NCI-H146 (cell line): ENCODE measurements at places on chromosomes 2 and 18.

- DNase-seq = no peak
Observed at GRCh38 chr2:14313341-14313740, 319.2 kb upstream of the LRATD1 start.

GRCh38 chr2:134217924-134218323 is 35.9 kb upstream of the MGAT5 start:
- no peak for DNase-seq

- DNase-seq = no peak
Observed at GRCh38 chr2:120662046-120662445, 73.6 kb upstream of the GLI2 start.

GRCh38 chr2:216491793-216492596 is 6.6 kb upstream of the RPL37A start:
- DNase-seq = no peak

- peak; percentile 92 for DNase-seq
Observed at GRCh38 chr18:5197461-5197860, 404 bp upstream of the AKAIN1 start.

- peak; percentile 80 for DNase-seq
Observed at GRCh38 chr2:241609859-241610793, 26.8 kb downstream of the THAP4 start.

DNA sequence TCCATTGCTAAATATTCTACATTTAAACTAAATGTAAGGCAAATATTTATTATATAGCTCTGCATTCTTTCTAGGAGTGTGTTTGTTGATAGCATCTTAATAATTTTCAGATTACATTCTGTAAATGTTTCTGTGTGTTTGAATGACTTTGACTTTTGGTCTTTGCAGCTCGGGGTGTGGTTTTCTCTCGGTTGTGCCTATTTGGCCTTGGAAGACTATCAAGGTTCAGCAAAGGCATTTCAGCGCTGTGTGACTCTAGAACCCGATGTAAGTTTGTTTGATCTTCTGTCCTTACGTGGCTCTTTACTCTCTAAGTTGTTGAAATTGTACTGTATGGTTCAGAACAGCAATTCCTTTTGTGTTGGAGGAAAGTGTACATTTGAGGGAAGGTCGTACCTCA is 149.9 kb downstream of the TTC27 start:
- no peak for DNase-seq

- DNase-seq = no peak
Observed at GRCh38 chr2:127164761-127165538, 55.1 kb downstream of the CYP27C1 start.

DNA sequence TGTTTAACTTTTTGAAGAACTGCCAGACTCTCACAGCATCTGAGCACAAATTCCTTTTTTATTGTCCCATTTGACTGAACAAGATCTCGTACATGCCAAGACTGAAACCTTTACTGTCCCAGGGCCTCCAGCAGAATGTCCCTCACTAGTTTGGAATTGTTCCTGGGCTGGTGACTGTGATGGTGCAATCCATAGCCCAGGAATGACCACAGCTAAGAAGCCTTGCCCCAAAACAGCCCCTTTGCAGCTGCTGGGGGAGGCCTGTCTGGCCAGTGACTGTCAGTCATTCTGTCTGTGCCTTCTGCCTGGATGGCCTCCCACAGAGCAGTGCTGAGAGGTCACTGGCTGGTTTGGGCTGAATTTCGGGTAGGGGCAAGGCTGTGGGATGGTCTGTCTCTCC is 184.5 kb upstream of the MSH6 start:
- no peak for DNase-seq

- no peak for DNase-seq
Observed at GRCh38 chr2:99707592-99707991, 217.8 kb upstream of the REV1 start.

DNA sequence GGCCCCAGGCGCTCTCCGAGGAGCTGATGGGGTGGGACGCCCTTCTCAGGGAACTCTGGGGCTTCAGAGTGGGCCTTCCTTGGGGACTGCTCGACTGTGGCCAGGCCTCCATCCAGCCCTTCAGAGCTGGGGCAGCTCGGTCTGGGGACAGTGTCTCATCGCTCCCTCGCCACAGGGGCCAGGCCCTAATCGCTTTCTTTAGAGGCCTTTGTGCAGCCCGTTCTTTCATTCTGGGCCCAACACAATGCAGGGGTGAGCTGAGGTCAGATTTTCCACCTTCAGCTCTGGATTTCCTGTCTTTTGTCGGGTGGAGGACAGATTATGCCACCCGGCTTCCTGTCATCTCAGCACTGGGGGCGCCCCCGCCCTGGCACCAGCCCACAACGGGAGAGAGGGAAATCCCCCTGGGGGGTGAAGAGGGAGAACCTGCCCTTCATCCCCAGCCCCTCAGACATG is 25.2 kb downstream of the MYCN start:
- DNase-seq = peak; percentile 40

- DNase-seq = no peak
Observed at GRCh38 chr2:12465631-12466135, 251.1 kb upstream of the TRIB2 start.

DNA sequence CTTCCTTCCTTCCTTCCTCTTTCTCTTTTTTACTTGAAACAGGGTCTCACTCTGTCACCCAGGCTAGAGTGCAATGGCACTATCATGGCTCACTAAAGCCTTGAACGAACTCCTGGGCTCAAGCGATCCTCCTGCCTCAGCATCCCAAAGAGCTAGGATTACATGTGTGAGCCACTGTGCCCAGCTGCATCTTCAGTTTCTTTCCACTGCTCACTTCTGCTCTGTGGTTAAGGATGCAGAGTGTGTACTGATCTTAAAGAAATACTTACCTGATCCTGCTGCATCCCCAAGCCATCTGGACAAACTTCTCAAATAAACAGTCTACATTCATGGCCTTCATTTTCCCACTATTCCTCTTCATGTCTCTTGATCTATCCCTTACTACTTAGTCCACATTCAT is 13.0 kb downstream of the DPP4 start:
- DNase-seq = no peak

GRCh38 chr2:9617749-9618148 is 13.0 kb downstream of the YWHAQ start:
- DNase-seq = no peak

DNA sequence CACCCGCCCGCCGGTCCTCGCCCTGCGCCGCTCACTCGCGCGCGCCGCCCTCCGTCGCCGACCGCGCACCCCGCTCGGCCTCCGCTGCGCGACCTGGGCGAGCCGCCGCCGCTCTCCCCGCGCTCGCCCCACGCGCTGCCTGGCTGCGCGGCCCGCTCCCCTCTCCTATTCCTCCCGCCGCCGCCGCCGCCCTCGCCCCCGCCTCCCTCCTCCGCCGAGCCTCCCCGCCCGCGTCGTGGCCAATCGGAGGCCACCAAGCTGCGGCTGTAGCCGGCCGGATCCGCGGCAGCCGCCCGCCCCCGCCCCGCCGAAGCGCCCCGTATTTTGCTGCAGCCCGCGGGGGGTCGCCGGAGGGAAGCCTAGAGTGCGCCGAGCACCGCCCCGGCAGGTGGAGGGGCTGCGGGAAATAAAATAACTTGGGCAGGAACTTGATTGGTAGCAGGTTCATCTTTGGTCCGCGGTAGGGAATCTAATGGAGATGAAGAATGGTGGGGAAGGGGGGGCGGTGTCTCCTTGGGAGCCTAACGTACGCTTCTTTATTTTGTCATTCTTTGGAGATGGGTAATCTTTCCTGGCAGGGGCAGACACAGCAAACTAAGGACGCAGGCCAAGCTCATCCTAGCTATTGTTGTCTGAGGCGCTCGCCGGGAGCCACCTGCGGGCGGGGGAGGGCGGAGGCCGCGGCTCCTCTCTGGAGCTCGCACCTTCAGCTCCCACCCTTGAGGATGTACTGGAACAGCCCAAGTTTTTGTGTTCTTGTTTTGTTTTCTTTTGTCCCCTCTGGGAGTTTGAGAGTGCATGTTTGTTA is 1.1 kb upstream of the CDH2 start:
- peak; percentile 87 for DNase-seq

DNA sequence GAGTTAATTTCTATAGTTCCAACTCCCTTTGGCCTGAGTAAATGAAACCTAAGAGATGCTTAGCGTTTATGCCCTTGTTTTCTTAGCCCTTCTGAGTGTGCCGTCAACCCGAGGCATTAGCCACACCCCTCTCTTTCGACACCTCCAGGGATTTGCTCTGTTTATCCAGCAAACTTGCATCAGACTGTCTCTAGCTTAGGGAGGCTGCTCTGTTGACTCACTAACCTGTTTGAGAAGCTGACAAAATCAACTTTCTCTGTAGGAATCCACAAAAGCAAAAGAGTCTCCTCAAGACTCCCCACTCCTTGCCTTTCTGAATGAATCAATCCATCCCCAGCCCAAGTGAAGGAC is 317.6 kb downstream of the TNS1 start:
- no peak for DNase-seq
